ENCODE measurements at places on chromosomes 2 and 18.

- DNase-seq = no peak
These were observed 16.0 kb downstream of the SH3BP4 start for GRCh38 chr2:234967870-234968208.

DNA sequence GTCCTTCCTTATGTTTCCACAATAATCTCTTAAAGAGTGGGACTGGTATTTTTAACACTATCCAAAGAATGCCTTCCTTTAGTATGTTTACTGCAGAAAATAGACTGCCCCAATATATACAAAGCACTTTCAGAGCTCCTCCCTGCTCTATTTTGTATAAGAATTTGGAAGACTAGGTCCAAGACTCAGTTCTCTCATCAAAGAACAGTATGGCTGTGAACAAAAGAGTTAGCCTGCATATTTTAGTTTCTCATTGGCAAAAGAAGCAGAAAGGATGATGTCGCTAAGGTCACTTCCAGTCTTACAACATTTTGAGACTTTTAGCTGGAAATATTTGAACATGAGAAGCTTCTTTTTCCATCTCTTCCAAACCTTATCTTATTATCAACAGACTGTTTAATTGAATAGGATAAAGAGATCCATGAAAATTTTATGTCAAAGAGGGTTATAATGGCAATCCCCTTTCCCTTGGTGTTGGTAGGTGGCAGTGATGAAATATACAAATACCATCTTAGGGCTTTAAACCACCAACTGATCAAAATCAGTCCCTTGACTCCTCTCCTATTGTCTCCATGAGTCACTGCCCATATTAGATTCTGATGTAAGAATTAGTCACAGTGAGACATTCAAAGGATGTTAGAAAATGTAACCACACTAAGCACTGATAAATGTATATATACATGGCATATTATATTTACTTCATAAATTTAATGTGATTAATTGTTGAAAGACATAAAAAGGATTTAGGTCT, 266.9 kb upstream of the DSEL start:
- DNase-seq = peak; percentile 87

GRCh38 chr2:28750316-28751251, 1.0 kb upstream of the PPP1CB start:
- DNase-seq = peak; percentile 40

DNA sequence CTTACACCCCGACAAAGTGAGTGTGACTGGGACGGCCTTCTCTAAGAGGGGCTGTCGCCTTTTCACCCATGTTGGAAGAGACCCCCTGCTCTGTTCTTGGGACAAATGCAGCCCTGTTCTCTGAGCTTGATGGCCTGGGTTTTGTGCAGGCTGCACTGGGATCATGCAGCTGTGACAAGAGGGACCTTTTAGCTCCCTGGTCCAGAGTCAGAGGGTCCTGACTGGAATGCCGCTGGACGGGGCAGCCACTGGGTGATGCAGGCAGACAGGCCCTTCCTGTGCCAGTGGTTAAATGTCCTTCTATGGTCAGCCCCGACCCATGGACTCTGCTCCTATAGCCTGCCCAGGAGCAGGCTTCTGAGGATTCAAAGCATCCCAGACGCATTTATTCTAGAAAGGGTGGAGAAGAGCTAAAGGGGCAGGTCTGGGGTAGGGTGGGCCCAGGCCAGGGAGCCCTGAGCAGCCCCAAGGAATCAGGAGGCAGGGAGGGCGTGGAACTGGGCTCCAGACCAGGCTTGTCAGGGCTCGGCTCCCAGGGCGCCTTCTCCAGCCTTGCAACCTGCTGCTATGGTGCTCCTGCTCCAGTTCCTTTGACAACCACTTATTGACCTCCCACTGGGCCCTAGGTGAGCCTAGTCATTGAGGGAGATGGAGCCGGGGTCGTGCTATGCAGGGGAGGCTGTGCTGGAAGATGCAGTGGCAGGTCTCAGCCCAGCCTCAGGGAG, 277.9 kb upstream of the HS6ST1 start:
- DNase-seq = no peak

DNA sequence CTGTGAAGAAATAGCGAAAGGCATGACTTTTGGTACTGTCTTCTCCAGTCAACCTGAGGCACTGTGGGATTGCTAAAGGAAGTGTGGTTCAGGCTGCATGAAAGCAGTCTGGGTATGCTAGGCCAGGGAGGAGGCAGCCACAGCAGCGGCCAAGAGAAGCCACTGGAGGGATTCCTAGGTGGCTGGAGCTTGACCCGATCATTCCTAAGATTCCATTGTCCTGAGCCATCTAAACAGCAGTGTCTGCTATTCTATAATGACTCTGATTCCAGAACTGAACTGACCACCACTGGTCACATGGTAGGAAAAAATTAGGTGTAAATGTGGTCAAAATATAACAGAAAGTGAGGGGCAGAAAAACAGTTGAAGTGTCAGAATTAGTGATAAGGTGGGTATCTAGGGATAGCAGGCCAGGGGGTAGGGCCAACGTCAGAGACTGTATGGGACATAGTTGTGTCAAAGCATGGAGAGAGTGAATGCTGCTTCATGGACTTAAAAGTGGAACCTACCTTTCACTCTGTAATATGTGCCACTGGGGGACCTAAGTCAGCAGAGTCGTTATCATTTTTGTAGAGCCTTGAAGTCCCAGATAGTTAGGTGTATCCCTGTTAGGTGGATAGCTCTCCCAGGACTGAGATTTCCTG, 204.6 kb downstream of the CTNNA2 start:
- DNase-seq = peak; percentile 94

DNA sequence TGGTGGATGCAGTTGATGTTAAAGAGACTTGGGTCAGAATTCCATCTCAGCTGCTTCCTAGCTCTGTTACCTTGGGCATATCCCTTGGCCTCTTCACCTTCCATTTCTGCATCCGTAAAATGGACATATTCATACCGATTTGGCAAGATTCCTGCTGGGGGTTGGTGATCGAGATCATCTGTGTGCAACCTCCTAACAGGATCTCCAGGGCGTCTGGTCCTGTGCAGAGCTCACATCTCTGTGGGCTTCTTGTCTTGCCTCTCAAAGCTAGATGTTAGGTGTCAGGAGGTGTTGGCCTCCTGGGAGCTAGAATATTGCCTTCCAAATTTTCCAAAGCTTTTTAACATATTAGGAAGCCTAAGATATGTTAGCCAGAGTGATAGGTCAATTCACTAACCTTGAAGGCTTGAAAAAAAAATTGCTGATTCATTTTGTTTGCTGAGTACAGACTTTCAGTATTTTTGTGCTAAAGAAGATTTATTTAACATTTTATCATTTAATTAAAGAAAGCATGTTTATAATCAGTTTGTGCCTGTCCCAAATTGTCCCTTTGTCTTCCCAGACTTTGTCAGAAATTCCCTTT, 69.7 kb upstream of the ZNF516 start:
- DNase-seq = peak; percentile 16

- DNase-seq = peak; percentile 54
These were observed 149.5 kb upstream of the HDAC4 start for GRCh38 chr2:239550357-239550756.

DNA sequence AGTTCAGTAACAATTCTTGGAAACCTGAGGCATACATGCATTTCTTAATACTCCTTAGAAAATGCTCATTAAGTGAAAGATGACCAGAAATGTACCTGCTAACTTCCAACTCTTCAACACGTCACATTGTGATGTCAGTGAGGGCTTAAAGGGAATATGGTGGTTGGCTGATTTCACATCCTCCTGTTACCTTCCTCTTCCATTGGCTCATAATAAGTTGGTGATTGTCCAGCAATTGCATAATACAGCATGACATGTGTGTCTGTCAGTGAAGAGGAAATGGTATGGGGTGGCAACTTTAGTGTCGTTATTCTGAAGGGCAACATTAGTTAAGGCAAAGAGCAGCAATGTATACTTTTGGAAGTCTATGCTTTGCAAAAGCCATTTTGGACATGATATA, 26.0 kb downstream of the PLEK start:
- DNase-seq = no peak

DNA sequence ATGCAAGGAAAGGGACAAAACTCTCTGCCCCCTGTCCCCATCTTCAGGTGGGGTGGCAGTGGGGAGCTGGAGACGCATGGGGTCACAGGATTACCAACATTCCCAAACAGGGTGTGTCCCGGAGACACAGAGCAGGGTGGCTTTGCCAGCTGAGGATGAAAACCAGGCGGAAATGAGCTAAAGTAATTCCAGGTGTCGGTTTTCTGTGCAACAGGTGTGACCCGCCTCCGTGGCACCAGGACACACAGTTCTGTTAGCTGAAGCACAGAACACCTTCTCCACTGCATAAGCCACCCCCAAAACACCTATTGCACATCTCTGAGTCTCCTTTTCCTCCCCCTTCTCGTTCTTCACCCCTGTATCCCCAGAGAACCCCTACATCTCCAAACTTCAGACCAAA, 122.7 kb upstream of the GLI2 start:
- DNase-seq = no peak

DNA sequence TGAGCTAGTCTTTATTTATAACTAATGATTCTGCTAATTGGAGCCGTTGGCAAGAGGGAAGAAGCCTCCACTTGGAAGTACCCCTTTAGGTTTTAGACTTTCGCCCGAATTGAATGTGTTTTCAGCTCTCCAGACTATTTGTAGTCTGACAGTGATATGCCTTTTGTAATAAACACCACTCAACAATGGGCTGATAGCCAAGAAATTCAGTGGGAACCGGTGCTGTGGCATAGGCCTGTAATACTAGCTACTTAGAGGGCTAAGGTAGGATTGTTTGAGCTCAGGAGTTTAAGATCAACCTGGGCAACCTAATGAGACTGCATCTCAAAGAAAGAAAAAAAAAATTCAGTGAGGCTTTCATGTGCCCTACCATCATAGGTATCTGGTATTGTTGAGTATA, 13.6 kb upstream of the ZSCAN30 start:
- DNase-seq = no peak

Measured in AG10803 (cell line).